ENCODE measurements at places on chromosomes 2 and 18. TPM values are rescaled to one million over a fixed set of nuclear protein-coding genes. Genes with fewer than 3 reads are reported as not detected.

DNA sequence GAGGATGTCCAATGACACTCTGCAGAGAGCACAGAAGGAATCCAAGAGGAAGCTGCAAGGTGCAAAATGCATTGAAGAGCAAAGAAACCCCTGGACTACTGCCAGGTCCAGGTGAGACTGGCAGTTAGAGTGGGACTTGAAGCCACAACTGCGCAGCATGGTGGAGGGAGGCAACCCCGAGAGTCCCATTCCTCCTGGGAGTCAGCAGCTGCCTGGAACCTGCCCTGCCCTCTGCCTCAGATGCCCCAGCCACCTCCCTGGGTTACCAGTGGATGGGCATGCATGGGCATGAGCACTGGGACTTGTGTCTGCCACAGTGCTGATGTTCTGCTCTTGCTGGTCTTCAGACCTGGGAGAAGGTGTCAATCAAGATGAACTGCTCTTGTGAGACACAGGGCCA is 43.2 kb downstream of the ANKMY1 start:
- DNase-seq: no peak

DNA sequence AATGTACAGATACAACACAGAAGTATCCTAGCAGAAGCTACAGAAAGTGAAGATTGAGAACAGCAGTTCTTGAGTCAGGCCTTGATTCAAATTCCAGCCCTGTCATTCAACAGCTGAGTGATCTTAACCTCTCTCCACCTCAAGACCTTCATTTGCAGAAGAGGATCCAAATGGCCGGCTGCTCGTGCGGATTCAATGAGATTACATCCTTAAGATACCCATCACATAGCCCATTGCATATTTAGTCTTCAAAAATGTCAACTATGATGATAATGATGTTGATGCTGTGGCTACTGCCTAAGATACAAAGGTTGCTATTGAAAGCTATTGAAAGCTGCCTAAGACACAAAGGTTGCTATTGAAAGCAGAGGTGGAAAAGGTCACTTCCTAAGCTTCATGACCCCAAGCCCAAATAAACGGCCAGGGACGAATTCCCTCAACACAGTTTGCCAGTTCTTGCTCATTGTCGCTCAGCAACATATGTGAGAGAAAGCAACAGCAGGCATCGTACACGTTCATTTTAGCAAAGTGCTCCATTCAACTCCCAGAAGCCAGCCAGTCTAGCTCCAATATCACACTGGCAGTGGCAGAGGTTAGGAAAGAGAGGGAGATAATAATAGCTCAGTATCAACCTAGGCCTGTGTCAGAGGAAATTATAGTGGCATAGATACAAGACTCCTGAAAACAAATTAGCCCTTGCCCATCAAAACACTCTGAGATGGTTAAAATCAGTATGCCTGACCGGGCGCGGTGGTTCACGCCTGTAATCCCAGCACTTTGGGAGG is 36.1 kb downstream of the MRPL35 start:
- no peak for DNase-seq

GRCh38 chr2:202060218-202060617 is 12.8 kb upstream of the KIAA2012 start:
- DNase-seq: no peak

IL1RN gene
- total RNA-seq: 4.8 TPM

GRCh38 chr2:54815148-54815539 is 91.7 kb downstream of the EML6 start:
- no peak for DNase-seq

- no peak for DNase-seq
Observed at GRCh38 chr2:68861330-68861729, 9.9 kb downstream of the BMP10 start.

- no peak for DNase-seq
Observed at GRCh38 chr2:36339607-36340218, 15.9 kb upstream of the CRIM1 start.

- DNase-seq: no peak
Observed at GRCh38 chr2:20178249-20178607, 46.7 kb downstream of the SDC1 start.

GRCh38 chr2:112706170-112706664 is 14.6 kb upstream of the NT5DC4 start:
- DNase-seq: no peak

- no peak for DNase-seq
Observed at GRCh38 chr18:50297621-50298442, 10.3 kb upstream of the CXXC1 start.

GALR1 gene
- total RNA-seq: not detected

DNA sequence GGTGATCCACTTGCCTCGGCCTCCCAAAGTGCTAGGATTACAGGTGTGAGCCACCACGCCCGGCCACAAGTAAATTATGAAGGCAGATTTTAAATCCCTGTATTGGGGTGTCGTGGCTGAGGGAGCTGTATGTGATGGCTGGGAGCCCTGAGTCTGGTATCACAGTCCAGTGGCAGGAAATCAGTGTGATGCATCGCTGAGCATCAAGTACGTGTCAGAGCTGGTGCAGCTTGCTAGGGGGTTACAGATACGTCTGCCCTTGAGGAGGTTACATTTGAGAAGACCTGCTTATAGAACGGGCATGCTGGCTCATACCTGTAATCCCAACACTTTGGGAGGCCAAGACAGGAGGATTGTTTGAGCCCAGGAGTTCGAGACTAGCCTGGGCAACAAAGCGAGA is 4.3 kb downstream of the ENOSF1 start:
- no peak for DNase-seq

AGXT gene
- total RNA-seq: 0.56 TPM

GRCh38 chr2:102977426-102978090 is 215.7 kb downstream of the TMEM182 start:
- DNase-seq: no peak

ALLC gene
- not detected for total RNA-seq

RPL37A gene
- 1,276 TPM for total RNA-seq

NCKAP1 gene
- total RNA-seq: 114 TPM

DNA sequence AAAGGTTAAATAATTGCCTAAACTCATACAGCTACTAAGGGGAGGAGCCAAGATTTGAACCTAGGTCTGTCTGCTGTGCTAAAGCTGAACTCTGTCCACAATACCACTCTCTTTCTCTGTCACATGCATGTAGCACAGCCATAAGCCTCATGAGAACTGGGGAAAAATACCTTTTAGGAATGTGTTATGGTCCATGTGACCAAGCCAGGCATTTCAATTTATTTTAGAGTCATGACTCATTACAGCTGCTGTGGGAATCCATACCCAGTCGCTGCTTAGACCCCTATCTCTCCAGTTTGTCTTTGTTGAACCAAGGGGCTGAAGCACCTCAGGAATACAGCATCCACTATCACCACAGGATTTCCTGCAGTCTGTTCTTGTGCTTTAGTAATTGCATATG is 200.0 kb upstream of the SIX3 start:
- no peak for DNase-seq

DNA sequence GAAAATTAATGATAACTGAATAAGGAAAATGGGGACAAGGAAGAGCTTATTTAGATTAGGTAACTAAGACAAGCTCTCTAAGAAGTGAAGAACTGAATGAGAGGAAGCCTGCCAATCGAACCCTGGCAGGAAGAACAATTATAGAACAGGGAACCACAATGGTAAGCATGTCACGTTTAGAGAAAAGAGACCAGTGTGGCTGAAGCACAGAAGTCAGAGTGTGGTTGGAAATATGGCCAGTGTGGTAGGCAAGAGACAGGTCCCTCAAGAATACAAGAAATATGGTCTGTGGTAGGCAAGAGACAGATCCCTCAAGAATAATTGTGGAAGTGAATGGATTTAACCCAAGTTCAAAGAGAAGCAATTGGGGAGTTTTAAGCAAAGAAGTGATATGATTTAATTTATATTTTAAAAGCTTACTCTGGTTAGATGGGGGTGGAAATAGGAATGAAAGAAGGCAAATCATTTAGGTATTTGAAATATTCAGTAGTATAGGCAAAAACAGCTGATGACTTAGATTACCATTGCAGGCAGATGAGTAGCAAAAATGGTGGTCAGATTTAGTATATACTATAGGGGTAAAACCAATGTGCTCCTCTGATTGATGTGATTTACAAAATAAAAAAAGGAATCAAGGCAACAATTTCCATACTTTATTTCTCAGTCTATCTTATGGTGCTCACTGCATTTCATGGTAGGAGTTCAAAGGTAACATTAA is 38.8 kb upstream of the ERMN start:
- no peak for DNase-seq

DNA sequence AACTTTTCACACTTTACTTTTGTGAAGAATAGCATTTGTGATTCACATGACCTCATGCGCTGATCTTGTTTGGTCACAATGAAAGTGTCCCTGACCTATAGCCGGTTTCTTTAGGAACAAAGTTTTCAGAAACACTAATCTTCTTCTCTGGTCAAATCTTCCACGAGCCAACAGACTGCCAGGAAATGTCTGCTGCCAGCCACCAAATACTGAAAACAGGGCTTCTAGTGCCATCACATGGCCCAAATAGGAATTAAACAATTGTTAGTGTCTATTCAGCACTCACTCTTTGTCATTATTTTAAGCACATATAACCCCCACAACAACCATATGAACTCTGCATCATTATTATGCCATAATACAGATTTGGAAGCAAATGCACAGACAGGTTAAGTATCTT is 286.5 kb upstream of the SYT4 start:
- DNase-seq: no peak

MC2R gene
- total RNA-seq: not detected

DNA sequence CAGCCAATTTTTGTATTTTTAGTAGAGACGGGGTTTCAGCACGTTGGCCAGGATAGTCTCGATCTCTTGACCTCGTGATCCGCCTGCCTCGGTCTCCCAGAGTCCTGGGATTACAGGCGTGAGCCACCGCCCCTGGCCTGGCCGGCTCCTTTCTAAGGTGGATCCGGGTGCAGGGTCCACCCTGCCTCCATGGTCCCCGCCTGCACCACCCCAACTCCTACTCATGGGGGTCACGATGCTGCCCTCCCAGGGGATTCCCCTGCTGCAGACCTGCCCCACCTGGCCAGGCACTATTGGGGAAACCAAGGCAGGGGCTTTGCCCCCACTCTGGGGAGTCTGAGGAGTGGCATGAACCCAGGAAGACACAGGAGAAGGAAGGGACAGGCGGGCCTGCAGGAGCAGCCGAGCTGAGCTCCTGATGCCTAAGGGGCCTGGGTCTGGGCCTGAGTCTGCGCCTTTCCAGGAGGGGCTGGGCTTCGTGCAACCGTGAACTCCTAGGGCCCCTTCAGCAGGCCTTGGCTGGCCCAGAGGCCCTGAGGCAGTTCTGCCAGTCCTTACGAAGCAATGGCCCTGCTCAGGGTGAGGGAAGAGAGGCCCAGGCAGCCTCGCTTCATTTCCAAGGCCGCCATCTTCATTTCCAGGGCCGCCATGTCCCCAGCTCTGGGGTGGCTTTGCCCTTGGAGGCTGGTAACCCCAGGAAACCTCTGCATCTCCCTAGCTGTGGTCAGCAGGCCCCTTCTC is 67.2 kb upstream of the SMAD7 start:
- no peak for DNase-seq

- DNase-seq: no peak
Observed at GRCh38 chr2:204012072-204012653, 75.6 kb downstream of the ICOS start.

DNA sequence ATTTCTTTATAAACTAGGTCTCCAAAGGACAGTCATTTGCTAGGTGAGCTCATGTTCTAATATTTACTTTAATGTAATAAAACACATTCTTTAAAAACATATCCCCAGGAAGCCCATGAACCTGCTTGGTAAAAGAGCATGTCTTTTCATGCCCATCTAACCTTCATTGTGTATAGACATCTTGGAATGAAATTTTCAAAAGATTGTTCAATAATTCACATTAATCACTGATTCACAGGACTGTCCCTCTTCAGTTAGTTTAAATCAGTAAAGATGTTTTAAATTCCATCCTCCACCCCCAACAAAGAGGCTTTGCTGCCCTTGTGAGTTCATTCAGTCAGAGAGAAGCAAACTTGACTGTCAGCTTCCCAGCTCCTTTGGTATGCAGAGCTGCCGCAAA is 633.4 kb upstream of the CELF4 start:
- DNase-seq: no peak

GRCh38 chr2:28615706-28616105 is 119.8 kb downstream of the PLB1 start:
- DNase-seq: no peak

DNA sequence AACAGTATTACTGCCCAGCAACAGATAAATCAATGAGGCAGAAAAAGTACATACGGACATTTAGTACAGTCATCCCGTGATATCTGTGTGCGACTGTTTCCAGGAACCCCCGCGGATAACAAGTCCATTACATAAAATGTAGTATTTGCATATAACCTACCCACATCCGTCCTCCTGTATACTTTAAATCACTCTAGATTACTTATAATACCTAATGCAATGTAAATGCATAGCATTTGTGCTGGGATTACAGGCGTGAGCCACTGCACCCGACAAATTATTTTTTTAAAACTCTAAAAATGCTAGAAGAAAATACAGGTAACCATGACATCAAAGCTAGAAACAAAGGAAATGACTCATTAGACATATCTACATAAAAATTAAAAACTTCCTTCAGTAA is 91.6 kb downstream of the FAM161A start:
- no peak for DNase-seq

ONECUT2 gene
- total RNA-seq: under 0.01 TPM

- no peak for DNase-seq
Observed at GRCh38 chr2:184004289-184004947, 593.9 kb upstream of the ZNF804A start.

HSPE1 gene
- total RNA-seq: 86.5 TPM

DNA sequence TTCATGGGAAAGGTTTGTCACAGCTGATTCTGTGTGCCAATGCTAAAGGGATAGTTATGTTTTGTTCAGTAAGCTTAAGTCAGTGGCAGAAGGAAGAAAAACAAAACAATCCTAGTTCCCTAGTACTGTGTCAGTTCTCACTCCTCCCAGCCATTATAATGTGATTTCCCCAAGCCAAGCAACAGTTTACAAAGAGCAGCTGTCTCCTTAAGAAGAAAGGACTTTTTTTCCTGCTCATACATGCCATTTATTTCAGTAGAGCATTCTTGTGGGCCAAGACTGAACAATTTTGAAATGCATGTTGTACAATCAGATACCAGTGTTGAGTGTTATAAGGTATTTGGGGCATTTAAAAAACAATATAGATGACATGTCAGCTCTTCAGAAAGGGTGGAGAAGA is 52.1 kb downstream of the NEMP2 start:
- DNase-seq: no peak

GRCh38 chr2:75018162-75018561 is 59.7 kb downstream of the POLE4 start:
- no peak for DNase-seq

DNA sequence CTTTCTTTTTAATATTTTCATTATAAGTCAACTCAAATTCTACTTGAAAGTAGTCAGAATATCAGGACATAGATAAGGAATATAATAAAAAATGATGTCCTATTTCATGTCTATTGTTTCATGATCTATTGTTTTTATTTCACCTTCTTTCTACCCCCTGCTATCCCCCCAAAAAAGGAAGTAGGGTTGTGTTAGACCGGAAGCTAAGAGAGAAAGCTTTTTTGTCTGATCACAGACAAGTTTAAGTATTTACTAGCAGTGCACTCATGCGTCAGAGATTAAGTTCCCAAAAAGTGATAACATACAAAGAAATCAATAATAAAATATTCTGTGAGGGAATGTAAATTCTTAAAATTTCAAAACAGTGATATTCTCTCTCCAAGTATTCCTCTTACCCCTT is 447.1 kb upstream of the CNTNAP5 start:
- no peak for DNase-seq
